Right renal pelvis (tissue), 4 donors: ENCODE measurements at places on chromosomes 5 and 9.

DNA sequence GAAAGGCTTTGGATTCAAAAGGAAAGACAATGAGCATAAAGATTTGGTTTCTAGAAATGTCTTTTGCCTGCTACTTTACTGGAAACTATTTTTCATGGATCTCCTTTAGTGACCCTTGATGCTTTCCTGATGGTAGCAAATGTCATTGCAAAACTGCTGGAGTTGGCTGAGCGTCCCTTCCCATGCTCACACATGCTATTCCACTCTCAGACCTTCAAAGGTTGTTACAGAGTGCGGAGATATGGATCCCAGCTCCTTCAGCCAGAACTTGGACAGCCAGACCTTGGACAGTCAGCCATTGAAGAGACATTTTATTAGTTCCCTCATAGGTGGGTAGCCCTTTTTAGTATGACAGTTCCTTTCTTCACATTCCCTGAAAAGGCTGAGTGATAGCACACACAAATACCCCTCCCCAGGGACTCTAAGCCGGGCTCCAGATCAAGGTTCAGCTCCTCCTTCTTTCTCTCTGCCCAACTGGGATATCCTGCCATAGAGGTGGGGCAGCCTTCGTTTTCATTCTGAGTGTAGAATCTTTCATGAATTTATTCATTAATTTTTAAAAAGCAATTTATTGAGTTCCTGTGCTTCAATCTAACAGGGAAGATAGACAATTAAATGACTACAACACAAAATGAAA, 153.3 kb upstream of the SLC44A1 start:
- DNase-seq = no peak

DNA sequence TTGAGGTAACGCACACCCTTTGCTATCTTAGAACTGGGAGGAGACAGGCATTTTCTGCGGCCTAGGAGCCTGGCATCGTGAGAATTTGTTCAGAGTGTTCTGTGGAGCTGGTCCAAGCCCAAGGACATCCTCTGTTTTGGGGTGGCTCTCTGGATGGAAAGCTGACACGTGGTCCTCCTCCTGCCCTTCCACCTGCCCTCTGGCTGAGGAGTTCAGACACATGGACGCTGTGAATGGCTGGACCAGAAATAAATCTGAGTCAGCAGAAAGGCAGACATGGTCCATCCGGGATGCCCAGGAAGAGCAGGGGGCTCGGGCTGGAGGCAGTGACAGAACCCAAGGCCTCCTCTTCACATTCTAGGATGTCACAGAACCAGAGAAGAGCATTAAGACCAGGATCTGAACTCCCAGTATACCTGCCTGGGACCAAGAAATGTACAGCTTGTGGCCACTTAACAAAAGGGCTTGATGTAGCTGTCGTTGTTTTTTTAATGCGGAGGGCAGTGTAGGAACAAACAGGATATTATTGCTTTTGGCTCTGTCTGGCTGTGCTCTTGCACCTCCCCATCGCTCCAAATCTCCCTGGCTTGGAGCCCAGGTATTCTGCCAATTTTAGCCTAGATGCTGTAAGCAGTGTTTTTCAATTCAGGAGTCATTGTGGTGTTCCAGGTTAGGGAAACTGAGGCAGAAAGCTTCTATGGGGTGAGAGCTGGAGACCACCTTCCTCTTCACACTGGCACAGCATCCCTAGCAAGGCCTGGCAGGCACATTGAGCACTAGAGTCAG, 2.4 kb downstream of the CKMT2 start:
- no peak for DNase-seq

DNA sequence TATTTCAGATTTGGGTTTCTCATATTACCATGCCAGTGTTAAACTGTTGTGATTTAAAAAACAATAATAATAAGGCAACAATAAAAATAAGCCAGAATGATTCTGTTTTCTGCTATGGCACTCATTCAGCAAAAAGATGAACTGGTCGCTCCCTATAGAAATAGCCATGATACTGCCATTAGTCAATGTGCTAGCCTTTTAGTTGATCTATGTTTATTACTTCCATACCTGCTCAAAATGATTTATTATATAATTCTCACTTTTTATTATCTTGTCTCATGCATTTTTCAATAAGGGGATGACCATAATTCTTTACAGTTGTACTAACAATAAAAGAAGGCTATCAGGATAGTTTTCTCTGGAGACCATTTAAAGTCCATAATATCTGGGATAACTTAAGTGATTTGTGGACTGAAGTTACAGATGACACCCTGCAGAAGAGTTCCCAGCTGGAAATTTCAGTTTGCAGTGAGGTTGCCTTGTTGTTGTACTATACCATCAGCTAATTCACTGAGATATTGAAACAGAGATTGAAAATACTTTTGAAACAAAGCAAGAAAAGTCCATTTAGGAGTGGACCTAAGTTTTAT, 334.3 kb downstream of the GABRB2 start:
- no peak for DNase-seq

DNA sequence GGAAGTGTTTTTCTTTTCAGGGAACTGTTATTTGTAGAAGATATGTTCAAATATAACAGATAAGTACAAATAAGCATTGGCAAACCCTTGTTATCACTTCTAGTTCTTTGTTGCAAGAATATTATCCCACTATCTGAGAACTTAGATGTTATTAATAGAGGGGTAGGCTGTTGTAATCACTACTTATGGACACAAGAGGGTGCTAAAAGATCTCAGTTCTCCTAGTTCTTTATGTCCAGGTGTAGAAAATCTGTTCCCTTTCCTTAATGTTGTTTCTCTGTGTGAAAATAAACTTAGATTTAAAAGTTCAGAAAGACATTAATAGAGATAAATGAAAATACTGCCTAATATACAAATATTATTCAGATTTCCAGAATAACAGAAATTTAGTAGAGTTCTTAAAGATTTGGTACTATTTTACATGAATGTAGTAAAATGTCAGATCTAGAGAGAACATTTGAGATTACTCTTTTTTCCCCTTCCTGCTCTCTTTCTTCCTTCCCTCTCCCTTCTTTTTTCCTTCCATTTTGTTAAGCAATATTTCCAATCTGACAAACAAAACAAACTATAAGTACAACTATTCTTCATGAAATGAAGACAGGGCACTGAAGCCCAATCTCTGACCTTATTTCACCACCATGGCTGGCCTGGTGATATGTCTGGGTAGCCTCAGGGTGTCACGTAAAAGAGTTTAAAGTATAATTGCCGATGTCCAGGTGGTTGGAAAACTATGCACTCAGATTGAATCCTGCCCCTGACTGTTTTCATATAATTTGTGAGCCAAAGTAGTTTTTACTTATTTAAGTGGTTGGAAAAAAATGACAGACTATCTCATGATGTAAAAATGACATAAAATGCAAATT, 43.6 kb upstream of the C5orf46 start:
- peak; percentile 5 for DNase-seq

GRCh38 chr5:83441747-83442146, 29.8 kb upstream of the VCAN start:
- no peak for DNase-seq

DNA sequence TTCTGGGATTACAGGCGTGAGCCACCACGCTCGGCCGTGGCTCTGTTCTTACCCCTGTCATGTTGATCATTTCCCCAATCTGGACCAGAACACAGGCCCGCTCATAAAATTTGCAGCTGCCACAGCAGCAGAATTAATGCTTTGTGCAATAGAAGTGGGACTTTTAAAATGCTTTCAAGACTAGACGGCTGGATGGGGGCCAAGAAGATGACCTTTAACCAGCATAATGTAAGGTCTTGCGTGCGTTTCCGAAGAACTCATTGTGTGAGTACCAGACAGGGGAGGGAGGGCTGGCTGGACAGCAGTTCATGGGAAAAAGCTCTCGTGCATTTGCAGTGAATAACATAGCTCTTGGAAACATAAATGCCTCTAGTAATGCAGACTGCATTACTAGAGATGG, 3.5 kb upstream of the WDR38 start:
- no peak for DNase-seq

DNA sequence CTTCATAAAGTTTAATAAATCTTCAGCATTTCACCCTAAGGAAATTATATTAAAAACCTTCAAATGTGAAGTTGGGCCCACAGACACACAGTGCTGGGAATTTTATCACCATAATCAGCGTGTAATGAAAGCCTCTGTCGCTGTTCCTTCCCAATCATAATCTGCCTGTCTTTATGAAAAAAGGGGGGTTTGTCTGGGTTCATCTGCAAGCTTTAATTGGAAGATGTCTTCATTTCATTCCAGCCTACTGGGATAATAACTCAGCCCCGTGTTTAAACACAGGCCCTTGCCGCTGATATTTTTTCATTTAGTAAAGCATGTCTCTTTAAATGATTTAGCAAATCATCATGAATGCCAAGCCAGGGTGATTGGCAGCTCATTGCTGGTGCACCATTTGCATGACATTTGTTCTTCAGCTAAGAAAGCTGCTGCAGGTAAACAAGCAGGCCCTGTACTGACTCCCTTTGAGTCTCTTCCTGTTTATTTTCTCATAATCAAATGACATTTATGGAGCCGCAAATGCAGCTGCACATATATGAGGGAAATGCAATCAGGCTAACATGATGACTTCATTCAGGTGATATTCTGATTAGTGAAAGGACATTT, 362.9 kb upstream of the TLE4 start:
- no peak for DNase-seq

GRCh38 chr9:105244734-105245028, 230 bp downstream of the SLC44A1 start:
- no peak for DNase-seq

DNA sequence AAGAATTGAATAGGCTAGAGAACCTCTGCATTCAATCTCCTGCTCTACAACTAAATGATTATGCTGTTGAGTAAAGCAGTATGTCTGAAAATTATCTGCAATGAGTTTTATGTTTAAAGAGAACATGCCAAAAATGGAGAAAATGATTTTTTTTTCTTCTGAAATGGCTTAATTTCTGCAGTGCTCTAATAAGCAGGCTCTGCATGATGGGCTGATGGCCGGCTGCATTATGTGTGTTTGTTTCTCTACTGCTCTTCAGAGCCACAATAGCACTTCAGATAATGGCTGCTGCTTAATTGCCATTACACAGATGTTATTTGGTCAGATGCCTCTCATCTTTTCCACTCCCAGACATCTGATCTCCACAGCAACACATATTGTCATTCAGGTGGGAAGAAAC, 286.4 kb upstream of the DMAC1 start:
- no peak for DNase-seq

GRCh38 chr5:177498013-177498787, 796 bp upstream of the PDLIM7 start:
- DNase-seq = no peak

GRCh38 chr9:106657926-106658325, 205.0 kb upstream of the ZNF462 start:
- no peak for DNase-seq

- no peak for DNase-seq
Observed at GRCh38 chr9:112443200-112443599, 43.4 kb upstream of the KIAA1958 start.

GRCh38 chr5:94388773-94389514, 229.5 kb downstream of the KIAA0825 start:
- no peak for DNase-seq

- DNase-seq = no peak
Observed at GRCh38 chr9:129889122-129889940, 54.1 kb downstream of the USP20 start.

GRCh38 chr9:13804532-13804931, 509.4 kb downstream of the NFIB start:
- DNase-seq = no peak

DNA sequence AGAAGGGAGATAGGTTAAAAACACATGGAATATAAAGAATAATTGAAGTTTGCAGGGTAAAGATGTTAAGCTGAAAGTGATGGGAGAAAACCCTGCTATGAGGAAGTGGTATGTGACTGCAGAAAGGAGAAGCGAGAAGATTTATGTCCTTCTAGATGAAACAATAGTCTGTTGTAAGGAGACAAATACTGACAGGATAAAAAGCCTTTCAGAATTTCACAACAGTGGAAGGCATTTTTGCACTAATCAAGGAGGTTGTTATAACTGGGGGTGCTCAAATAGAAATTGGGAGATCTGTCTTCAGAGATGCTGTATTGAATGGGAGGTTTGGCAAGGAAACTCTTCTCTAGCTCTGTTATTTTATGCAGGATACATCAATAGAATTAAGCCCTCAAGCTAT, 69.6 kb downstream of the NMUR2 start:
- DNase-seq = no peak

- no peak for DNase-seq
Observed at GRCh38 chr5:170288551-170288950, 9.0 kb downstream of the LCP2 start.

- DNase-seq = peak; percentile 27
Observed at GRCh38 chr9:74887041-74887980, at the start of gene TRPM6. Gene TRPM6 (minus strand): TSS chr9:74887921. CDS start chr9:74887856, 65 bp downstream.

DNA sequence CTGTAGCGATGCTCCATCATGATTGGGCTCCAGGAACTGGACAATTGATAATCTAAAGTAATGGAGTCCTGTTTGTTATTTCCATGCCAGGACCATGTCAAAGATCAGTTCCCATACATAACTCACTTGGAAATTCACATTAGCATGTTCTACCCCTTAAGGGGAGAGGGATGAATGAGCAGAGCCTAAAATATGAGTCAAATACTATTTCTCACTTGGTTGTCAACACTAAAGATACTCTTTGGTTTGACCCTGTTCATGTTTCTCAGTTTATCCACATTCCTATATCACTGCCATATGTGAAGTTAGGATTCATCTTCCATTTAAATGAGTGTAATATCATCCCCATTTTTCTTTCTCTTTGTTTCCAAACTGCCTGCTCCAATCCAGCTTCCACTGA, 321.6 kb upstream of the PAPPA start:
- DNase-seq = no peak

DNA sequence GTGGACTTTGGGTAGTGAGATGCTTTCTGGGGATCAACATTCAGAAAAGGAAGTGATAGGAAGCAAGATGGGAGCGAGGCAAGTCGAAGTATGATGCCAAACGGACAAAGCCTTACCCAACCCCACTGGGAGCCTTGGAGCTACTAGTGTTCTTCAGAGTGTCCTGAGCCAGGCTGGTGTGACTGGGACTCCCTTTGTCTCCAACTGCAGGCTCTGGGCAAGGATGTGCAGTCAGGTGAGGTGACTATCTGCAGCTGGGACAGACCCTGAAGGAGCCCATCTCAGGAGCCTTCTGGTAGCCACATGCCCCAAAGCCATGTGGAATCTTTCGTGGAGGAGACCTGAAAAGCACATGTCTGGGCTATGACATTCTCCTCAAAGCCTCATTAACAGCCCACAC, 360.6 kb downstream of the MTRR start:
- no peak for DNase-seq

GRCh38 chr5:72445969-72446368, 61.2 kb downstream of the ZNF366 start:
- no peak for DNase-seq

DNA sequence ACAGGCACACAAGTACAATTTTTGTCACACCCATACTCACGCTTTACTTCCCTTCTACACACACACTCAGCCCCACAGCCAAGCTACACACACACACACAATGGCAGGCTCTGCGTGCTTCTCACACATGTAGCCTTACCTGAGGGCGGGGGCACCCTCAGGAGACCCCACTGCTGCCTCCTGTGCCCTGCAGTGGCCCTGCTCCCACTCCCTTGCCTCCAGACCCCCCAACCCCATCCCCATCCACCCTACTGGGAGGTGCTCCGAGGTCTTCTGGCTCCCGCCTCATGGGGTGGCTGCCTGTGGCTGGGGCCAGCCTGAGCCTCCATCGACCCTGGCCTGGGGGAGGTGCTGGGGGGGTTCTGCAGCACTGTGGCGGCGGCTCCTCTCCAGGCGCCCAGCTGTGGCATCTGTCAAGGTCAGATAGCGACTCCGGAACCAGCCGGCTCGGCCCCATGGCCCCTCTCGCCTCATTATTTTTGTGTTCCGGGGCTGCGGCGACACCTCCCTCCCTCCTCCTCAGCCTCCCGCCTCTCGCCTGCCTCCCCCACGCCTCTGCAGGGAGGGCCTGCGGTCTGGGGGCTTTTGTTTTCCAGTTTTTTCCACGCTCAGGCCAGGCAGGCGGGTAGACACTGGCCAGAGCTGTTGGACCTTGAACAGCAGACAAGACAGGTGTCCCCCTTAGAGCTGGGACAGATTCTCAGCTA, 21.7 kb downstream of the CXXC5 start:
- no peak for DNase-seq
